ENCODE measurements at places on chromosomes 7 and 10.

- DNase-seq = no peak
These were observed 115.2 kb downstream of the HIP1 start for GRCh38 chr7:75623390-75624133.

DNA sequence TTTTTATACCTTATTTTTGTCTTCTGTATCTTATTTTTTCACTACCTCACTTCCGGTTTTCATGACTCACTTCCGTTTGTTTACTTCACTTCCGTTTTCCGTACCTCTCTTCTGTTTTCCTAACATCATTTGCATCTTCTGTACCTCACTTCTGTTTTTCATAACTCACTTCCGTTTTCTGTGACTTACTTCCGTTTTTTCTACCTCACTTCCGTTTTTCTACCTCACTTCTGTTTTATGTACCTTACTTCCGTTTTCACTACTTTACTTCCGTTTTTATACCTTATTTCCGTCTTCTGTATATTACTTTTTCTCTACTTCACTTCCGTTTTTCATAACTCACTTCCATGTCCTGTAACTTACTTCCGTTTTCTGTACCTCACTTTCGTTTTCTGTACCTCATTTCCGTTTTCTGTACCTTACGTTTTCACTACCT is 492.5 kb upstream of the AKR1E2 start:
- DNase-seq = no peak

DNA sequence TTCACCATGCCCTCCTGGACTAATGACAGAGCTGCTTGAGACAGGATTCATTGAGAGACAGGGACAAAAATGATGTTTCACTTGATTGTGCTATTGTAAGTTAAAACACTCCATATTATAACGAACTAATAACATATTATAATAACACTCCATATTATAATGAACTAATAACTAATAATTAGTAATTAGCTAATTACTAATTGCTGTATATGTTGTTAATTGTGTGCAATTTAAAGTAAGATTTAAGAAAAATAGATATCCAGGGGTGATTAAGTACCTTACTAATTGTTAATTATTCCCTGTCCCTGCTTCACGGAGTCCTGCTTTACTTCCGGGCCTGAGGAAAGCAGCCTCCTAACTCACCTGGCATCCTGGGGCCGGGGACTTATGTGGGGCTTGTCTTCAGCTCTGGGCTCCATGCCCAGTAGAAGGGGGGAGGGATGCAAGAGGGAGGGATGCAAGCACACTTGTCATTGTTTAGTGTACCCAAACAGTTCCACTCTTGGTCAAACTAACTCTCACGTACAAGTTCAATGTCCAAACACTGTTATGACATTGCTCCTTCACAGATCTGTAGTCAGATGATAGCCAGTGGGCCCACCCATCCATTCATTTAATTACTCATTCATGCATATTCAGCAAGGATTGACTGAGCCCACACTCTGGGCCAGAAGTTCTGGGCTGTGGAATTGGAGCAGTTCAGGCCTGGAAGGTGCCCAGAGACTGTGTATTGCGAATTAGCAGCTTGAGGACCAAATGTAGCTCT is 53.8 kb downstream of the COL13A1 start:
- DNase-seq = no peak

GRCh38 chr10:14409247-14409646 is 78.5 kb upstream of the FRMD4A start:
- no peak for DNase-seq

DNA sequence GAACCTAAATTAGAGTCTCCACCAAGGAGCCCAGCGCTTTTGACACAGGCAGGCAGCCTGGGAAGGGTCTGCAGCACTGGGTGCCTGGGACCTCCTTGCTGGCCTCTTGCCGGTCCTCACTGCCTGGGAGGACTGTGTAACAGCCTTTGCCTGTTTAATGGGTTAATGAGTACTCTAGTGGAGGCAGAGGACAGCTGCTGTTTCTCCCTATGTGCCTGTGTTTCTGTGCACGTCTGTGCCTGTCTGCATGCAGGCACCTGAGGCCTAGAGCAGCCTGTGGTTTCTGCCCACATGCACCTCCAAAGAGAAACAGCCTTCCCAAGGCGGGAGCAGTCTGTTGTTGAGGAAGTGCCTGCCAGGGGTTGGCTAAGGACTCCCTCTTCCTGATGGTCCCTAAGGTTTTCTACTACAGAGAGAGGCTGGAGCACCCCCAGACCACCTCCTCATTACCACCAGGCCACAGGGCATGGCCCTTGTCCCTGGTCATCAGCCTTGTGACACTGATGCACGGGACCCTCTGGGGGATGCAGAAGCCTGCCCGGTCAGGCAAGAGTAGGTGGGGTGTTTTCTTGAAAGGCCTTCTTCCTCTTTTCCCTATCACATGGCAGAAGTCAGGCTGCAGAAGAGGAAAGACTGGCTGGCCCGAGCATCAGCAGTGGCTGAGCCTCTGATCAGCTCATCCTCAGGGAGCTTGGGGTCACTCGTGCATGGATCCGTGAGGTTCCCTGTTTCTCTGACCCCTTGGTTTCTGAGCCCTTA is 14.2 kb downstream of the SLC29A3 start:
- DNase-seq = no peak

GRCh38 chr10:12484002-12484918 is 134.9 kb downstream of the CAMK1D start:
- DNase-seq = peak; percentile 45

DNA sequence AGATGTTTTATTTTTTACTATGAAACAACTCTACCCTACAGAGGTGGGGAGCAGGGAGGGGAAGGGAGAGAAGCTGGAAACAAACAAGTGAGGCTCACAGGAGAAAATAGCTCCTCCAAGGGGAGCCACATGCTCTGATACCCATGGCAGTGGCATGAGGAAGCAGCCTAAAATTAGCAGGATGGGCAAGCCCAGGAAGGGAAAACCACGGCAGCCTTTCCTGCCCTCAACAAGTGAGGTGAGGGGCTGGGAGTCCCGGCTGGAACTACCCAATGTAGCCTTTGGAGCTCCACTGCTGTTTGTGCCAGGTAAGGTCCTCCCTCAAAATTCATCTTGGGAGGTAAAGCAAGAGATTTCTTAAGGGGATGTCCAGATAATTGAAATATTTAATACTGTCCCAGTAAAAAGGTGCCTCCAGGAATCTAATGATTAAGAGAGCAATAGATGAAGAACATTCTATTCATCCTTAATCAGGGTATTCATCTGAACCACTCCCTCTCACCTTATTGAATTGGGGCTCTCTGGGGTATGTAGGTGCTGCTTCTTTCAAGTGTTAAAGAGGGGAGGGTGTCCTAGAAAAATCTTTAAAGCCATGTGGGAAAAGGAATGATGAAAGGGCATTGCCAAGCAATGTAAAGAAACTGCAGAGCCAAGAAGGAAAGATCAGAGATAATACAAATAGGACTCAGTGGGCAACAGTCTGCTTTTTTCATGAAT is 12.8 kb upstream of the HERC4 start:
- no peak for DNase-seq

DNA sequence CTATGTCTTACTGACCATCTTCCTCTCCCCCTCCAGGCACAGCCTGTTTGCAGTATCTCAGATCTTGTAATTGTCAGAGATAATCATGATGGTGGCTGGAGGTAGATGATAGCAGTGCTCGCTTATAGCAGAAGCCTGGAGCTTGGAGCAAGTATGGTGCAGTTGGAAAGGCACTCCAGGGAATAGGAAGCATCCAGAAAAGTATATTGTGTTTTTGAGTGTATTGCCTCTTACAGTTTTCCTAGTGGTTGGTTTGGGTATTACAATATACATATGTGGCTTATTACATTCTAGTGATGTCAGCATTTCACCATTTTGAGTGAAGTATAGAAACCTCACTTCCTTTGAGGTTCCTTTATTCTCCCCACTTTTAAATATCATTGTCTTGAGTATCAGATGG is 101.5 kb downstream of the STK31 start:
- no peak for DNase-seq

Measured in right kidney (tissue), 9 donors.